Activated naive CD4-positive, alpha-beta T cell (primary cell): ENCODE measurements at places on chromosomes 2 and 18.

DNA sequence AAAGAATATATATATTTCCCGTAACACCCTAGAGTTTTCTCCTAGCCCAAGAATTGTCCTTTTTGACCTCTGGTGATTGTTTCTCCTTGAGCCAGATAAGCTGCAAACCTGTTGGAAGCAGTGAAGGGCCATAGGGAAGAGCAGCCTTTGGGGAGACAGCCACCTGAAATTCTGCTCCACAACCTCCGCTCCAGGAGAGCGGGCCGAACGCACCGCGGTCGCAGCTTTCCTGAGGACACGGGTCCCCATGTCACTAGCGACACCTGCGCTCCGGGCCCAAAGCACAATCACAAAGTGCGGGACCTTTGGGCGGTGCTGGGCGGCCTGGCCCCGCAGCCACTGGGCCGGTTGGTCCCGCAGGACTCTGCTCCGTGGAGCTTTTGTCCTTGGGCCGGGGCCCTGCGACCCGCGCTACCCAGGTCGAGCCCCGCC lies 557 bp upstream of the DSG2 start:
- no peak for DNase-seq

- DNase-seq, result no peak
These were observed 153.8 kb upstream of the SLC39A10 start for GRCh38 chr2:195503208-195503607.

GRCh38 chr18:74715865-74716712 lies 118.4 kb downstream of the ZNF407 start:
- DNase-seq, result no peak

- no peak for DNase-seq
These were observed 81.6 kb downstream of the FBXO15 start for GRCh38 chr18:74066018-74066417.

GRCh38 chr2:63422556-63422955 lies 165.7 kb downstream of the WDPCP start:
- no peak for DNase-seq

GRCh38 chr2:127049927-127050802 lies 56.8 kb downstream of the BIN1 start:
- peak; percentile 49 for DNase-seq
